ENCODE measurements at places on chromosomes 12 and 14.
A peak's percentile ranks its signal among the peaks of the same experiment; 100 is the strongest.

GRCh38 chr14:36717363-36717762 is 55.7 kb downstream of the PAX9 start:
- no peak for DNase-seq

GRCh38 chr14:58746261-58746660 is 108.5 kb downstream of the DACT1 start:
- peak; percentile 69 for DNase-seq

DNA sequence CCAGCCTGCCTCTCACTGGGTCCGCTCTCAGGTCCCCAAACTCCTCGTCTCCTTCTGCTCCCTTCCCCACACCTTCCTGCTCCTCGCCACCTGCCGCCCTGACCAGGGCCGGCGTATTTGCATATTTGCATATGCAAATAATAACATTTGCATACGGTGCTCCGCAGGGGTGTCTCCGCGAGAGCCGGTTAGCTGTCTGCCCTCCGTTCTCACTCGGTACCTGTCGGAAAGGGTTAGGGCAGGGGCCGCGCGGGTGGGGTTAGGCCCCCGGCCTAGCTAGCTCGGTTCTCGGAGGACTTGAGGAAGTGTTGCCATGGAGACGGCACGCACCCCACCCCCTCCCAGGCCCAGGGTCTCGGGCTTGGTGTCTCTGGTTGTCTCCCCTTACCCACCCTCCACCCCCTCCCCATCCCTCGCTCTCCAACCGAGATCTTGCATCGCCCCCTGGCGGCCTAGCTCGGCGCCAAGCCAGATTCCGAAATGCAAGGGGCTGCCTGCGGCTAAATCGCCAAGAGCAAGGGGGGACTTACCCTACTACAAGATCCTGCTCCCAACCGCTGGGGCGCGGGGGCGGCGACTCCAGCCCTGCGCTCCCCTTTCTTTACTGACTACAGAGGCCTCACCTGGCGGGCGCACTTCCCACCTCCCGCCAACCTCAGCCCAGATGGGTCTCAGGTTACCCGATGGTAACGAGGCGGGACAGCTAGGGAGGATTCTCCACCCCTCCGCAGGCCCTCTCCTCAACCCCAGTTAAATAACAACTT is 8.1 kb downstream of the STAC3 start:
- DNase-seq = peak; percentile 14

GRCh38 chr12:67710582-67710981 is 62.0 kb downstream of the DYRK2 start:
- DNase-seq = peak; percentile 66

GRCh38 chr14:24311837-24312615 is 724 bp downstream of the LTB4R start:
- DNase-seq = peak; percentile 50

DNA sequence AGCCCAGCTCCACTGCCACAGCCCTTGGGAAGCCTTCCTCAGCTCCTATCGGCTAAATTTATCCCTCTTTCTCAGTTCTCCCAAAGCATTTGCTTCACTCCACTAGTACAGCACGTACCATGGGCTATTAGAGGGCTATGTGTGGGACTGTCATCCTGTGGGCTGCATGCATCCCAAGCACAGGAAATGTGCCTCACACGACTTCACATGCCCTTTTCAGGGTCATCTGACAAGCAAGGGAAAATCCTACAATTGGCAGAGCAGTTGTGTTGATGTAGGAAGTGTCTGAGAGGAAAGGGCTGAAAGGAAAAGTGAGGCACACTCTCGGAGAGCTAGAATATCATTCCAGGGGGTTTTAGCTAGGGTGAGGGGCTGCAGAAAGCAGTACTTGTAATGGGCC is 47.6 kb downstream of the NINJ2 start:
- no peak for DNase-seq

GRCh38 chr14:77950371-77951063 is 150.6 kb downstream of the ADCK1 start:
- DNase-seq = no peak

GRCh38 chr12:68998041-68998440 is 65.1 kb upstream of the CPM start:
- DNase-seq = peak; percentile 93

- no peak for DNase-seq
These were observed 171.5 kb downstream of the ANO2 start for GRCh38 chr12:5773550-5773949.

DNA sequence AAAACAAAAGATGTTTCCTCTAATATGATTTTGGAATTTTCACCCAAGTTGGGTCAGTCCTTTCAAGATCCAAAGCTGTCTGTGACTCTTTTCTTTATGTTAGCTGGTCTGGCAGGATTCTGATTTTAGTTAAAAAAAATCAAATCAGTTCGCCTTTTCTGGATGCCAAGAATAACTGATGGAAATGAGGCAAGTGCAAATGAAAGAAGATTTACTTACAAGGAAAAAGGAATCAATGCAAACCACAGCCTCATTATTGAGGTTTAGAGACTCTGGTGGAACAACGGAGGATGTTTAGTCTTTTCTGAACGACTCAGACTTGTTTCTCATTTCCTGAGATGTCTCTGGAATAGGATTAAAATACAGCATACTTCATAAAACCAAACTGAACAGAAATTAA is 117.0 kb upstream of the DYRK2 start:
- no peak for DNase-seq

- no peak for DNase-seq
These were observed 20.4 kb upstream of the TMEM260 start for GRCh38 chr14:56559182-56559581.

- no peak for DNase-seq
These were observed 145.7 kb upstream of the ALG10 start for GRCh38 chr12:33876618-33877017.

- no peak for DNase-seq
These were observed 7.8 kb downstream of the KRT1 start for GRCh38 chr12:52672321-52672933.

DNA sequence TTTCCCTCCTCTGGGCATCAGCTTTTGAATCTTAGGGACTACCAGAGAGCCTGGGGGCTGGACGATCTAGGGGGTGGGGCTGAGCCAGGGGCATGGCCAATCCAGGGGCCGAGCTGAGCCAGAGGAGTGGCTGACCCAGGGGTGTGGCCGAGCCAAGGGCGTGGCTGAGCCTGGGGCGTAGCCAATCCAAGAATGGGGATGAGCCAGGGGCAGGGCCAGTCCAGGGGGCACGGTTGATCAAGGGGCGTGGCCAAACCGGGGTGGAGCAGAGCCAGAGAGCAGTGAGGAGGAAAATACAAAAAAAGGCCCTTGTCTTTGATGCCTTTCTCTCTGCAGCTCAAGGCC is 219.3 kb upstream of the NOS1 start:
- DNase-seq = no peak

DNA sequence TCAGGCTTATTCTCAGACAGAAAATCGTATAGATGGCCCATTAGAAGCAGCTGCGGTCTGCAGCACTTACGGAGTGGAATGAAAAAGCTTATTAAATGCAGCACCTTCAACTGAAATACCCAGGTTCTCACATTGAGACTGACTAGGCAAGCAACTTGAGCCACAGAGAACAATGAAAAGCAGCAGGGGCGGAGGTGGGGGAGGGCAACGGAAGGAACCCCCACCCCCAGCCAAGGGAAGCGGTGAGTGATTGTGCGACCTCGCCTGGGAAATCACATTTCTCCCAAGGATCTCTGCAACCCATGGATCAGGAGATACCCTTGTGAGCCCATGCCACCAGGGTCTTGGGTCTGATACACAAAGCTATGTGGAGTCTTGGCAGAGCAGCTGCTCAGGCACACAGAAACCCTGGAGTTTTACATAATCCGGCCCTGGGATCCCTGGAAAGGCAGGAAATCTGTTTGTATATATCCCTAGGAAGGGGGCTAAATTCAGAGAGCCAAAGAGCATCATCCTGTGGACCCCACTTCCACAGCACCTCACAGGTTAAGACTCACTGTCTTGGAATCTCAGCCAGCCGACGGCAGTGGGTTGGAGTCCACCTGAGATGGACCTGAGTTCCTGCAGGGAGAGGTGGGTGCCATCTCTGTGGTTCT is 38.1 kb downstream of the PZP start:
- no peak for DNase-seq

DNA sequence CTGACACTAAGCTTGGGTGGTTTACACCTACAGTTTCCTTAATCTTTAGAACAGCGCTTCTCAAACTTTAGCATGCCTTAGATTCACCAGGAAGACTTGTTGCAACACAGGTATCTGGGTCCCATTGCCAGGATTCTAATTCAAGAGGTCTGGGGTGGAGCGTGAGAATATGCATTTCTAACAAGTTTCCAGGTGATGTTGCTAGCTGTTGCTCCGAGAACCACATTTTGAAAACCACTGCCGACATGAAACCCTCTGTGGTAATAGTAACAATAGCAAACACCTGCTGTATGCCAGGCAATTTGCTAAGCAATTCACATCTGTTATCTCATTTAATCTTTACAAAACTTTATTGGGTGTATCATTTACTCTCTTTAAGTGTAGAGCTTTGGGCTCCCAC is 58.6 kb downstream of the TRHDE start:
- no peak for DNase-seq

- DNase-seq = no peak
These were observed 12.3 kb downstream of the ABCD4 start for GRCh38 chr14:74290415-74290814.

GRCh38 chr14:79809849-79810612 is 401.3 kb downstream of the DIO2 start:
- peak; percentile 18 for DNase-seq

- DNase-seq = no peak
These were observed 128.8 kb upstream of the DYRK2 start for GRCh38 chr12:67519484-67520433.

DNA sequence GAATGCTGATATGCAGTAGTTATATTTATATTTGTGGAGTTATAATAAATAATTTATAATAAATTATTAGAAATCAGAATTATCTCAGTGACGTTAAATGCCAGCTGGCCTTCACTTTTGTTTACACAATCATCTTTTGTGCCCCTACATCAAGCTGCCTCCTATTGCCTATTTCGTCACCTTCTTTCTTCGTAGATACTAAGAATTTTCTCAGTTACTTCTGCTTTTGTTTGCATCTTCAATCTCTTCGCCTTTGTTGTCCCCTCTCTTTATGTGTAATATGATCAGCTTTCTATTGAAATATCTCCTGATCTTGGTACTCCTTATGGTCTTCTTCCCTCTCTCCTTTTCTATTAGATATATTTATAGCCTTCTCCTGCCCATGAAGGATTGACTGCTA is 197.0 kb downstream of the ERC1 start:
- DNase-seq = peak; percentile 56

DNA sequence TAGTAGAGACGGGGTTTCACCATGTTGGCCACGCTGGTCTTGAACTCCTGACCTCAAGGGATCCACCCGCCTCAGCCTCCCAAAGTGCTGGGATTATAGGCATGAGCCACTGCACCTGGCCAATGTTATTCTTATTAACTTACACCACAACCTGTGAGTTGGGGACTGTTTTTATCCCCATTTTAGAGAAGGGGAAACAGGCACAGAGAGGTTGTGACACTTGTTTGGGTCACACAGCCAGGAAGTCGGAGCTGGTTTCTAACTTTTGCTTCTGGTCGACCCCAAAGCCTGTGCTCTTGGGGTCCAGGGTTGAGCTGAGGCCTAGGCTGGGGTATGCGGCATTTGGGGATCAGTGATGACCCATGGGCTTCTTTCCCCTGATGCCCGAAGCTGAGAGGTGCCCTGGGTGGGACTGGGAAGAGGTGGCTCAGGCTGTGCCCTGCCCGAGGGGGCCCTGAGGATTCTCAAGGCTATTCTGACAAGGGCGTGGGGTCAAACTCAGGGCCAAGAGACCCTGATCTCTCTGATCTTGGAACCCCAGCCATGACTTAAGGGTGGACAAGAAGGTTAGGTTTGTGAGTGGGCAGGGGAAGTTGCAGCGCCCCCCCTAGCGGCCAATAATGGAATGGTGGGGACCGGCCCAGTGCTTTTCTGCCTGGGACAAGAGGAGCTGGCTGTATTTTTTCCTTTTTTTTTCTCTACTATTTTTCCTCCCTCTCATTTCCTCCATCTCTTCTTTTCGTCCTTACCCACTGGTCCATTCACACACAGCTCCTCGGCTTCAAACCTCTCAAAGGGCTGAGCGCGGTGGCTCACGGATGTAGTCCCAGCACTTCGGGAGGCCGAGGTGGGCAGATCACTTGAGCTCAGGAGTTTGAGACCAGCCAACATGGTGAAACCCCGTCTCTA is 3.0 kb downstream of the SDSL start:
- DNase-seq = peak; percentile 49

- no peak for DNase-seq
These were observed 92.8 kb downstream of the NINJ2 start for GRCh38 chr12:570435-570920.

- DNase-seq = no peak
These were observed 15.9 kb upstream of the AMIGO2 start for GRCh38 chr12:47095446-47096236.

GRCh38 chr14:56813143-56813551 is 2.9 kb upstream of the OTX2 start:
- DNase-seq = no peak

DNA sequence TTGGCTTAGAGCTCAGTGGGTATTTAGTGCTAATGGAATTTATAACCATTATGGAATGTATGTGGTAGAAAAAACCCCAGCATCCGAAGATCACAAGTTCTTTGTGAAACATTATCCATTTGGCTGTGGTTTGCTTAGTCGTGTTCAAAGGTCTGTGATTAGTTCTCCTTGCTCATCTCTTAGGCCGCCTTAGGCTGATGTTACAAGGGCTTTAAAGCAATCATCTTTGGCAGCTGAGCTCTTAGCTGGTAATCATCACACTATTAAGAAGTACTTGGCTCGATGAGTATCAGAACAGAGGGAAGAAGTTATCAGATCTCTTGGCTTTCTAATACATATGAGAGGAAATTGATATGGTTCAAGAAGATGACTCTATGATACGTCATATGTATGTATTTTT is 124.1 kb upstream of the E2F7 start:
- DNase-seq = no peak

DNA sequence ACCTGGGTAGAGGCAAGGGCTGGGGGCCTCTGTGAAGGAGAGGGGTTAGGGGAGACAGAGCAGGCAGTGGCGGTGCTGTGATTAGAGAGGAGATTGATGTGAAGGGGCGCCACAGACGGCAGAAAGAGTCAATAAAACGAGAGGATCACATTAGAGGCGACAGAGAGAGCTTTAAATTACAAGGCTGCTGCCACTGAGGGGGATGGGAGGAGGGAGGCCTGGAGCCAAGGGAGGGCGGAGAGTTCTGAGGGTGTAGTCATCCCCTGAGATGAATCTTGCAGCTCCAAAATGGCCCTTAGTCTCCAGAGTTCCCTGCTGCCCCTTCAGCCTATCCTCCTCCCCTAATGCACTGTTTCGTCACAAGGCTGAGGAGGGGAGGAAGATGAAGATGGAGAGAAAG is 12.8 kb downstream of the ZFHX2 start:
- no peak for DNase-seq
